NCI-H2171 (cell line): ENCODE measurements at places on chromosomes 12 and 14.

DNA sequence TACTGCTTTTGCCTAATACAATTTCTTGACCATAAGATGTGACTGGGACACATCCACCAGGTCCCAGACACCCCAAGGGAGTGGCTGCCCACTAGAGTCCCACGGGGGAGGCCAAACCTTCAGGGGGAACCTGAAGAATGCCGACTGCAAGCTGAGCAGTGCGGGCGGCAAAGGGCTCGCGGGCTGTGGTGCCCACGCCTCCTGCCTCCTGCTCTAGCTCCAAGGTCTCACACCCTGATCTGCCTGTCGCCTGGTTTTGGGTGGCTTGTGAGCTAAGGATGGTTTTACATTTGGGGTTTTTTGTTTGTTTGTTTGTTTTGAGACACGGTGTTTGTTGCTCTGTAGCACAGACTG, 75.2 kb downstream of the MOK start:
- no peak for DNase-seq

DNA sequence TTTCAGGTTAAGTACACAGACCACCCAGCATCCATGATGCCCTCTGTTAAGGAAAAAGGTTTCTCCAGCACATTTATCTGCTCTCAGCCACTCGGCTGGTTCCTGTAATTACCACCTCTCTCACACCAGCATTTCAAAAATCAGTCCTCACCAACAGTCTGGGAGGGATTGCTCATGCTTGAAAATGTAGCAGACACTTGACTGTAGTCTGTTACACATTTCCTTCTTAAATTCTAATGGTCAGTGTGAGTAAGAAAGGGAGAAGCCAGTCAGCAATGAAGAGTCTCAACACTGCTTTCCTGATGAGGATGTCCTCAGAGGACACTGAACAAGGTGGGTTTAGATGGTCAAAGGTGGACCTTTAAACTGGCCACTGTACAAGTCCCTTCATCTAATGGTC, 6.0 kb downstream of the ZBTB39 start:
- DNase-seq, result no peak

DNA sequence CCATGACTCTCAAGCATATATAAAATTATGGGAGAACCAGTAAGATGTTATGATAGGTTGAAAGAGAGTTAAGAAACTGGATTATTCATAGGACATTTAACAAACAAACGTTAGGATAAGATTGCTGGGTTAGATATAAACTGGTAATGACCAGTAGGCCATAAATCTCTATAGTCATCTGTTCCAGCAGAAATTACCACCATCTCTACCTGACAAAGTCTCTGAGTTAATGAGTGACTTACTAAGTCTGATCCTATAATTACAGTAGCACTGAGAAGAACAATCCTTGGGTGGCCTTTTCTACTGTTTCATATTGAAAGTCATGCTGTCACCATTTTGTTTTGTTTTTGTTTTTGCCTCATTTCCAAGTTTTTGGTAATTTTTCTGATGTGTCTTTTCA, 136.9 kb upstream of the CNOT2 start:
- DNase-seq, result no peak

- no peak for DNase-seq
These were observed 997 bp downstream of the CYP27B1 start for GRCh38 chr12:57765698-57766463.

DNA sequence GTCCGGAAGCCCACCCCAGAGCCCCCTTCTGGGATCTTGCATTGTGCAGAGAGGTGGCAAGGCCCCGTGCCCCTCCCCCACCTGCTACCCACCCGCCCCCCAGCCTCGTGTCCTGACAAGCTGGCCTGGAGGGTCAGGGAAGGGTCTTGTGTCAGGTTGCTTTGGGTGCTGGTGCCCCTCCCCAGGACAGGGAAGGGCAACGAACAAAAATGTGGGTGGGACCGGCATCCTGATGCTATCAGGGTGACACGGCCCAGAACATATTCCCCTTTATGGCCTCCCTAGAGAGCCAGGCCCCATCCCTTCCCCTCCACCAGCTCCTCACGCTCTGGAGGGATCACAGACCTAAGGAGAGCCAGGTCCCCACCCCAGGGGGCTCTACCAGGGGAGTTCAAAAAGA, 38.7 kb upstream of the TMEM179 start:
- no peak for DNase-seq

DNA sequence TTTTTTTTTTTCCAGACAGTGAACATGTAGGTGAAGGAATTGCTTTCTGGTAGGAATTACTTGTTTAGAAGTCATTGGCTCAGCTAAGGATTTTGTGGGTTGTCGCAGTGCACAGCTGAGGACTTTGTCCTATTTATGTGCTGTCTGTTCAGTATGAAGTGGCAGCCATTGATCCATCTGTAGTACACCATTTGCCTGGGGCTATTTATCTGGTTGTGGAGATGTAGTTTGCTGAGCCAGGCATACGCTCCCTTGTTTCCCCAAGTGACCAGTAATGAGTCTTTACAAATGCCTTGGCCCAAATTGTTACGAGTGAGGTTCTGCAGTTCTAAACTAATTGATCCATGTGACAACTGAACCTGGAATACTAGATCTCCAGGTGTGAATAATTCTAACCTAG, 140.1 kb downstream of the NRXN3 start:
- DNase-seq, result no peak

GRCh38 chr12:14638066-14638465, 58.3 kb downstream of the GUCY2C start:
- no peak for DNase-seq
